ENCODE measurements at places on chromosomes 5 and 9.

DNA sequence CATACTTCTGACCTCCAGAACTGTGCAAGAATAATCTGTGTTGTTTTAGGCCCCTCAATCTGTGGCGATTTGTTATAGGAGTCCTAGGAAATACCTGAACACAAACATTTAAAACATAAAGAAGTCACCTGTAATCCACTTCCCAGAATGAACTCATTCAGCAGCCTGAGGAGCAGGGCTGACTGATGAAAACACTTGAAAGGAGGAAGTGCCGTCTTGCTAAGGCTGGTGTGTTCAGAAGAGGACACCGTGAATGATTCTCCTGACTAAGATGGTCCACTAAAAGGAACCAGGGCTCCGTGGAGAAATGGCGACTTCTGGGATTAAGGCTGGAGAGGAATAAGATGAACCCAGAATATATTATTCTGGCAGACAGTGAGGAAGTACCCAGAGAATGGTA lies 18.7 kb upstream of the MARCHF6 start:
- peaks cover 38% of the 10 kb centered on the region for H3K27me3 ChIP-seq
- no peak for DNase-seq
- H3K4me3 ChIP-seq = no peak overlapping the region
- H3K36me3 ChIP-seq = peaks cover 3% of the 10 kb centered on the region
- H3K27ac ChIP-seq = no peak overlapping the region

GRCh38 chr9:76904661-76905457 lies 1.1 kb downstream of the PRUNE2 start:
- H3K36me3 ChIP-seq = no peaks in the 10 kb centered on the region
- DNase-seq = no peak

GRCh38 chr5:138942861-138943260 lies 67.7 kb upstream of the LRRTM2 start:
- H3K27me3 ChIP-seq = no peaks in the 10 kb centered on the region
- peaks cover 4% of the 10 kb centered on the region for H3K4me1 ChIP-seq
- peaks cover 47% of the 10 kb centered on the region for H3K36me3 ChIP-seq
- no peak overlapping the region for H3K4me3 ChIP-seq
- no peak for DNase-seq

- H3K4me1 ChIP-seq = no peaks in the 10 kb centered on the region
- H3K4me3 ChIP-seq = no peak overlapping the region
- no peak for DNase-seq
- no peaks in the 10 kb centered on the region for H3K27me3 ChIP-seq
These were observed 35.3 kb upstream of the SMARCA2 start for GRCh38 chr9:1979741-1980367.

- peaks cover 4% of the 10 kb centered on the region for H3K4me1 ChIP-seq
- H3K27ac ChIP-seq = peak overlapping the region; percentile 33
- peak overlapping the region; percentile 54 for H3K4me3 ChIP-seq
- H3K27me3 ChIP-seq = peaks cover 41% of the 10 kb centered on the region
- DNase-seq = no peak
- H3K36me3 ChIP-seq = peaks cover 4% of the 10 kb centered on the region
These were observed 693 bp downstream of the DPYSL3 start for GRCh38 chr5:147509041-147509709.

DNA sequence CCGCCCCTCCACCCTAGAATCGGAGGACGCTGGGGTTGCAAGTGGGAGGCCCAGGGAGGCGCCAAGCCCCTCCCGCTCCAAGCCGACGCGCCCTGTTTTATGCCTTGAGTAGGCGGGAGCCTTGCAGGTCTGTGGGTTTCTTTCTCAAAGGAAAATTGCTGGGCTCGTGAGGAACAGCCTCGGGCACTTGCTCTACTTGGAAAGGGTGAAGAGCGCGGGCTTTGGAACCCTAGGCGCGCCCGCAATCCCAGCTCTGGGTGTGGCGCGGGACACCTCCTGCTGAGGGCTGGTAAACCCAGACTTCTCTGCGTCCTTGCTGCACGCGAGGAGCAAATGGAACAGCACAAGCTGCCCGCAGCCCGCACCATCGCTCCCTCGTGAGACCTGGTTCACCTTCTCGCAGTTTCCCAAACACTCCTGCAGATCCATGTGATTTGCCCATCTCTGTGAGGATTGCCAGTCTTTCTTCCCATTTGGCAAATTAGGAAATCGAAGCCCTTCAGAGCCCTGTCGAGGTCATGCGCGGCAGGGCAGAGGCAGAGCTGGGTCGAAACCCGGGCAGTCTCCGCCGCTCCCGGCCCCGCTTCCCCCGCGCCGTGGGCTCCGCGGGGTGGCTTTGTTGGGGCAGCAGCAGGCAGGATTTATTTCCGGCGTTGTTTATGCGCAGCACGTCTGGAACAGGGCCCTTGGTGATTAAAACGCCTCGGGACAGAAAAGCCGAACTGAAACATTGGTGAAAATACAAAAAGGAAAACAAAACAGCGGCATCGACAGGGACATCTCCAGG lies 98.4 kb upstream of the CPLX2 start:
- no peak overlapping the region for H3K27ac ChIP-seq
- no peaks in the 10 kb centered on the region for H3K4me1 ChIP-seq
- H3K27me3 ChIP-seq = peaks cover 54% of the 10 kb centered on the region
- no peak for DNase-seq
- H3K4me3 ChIP-seq = no peak overlapping the region

DNA sequence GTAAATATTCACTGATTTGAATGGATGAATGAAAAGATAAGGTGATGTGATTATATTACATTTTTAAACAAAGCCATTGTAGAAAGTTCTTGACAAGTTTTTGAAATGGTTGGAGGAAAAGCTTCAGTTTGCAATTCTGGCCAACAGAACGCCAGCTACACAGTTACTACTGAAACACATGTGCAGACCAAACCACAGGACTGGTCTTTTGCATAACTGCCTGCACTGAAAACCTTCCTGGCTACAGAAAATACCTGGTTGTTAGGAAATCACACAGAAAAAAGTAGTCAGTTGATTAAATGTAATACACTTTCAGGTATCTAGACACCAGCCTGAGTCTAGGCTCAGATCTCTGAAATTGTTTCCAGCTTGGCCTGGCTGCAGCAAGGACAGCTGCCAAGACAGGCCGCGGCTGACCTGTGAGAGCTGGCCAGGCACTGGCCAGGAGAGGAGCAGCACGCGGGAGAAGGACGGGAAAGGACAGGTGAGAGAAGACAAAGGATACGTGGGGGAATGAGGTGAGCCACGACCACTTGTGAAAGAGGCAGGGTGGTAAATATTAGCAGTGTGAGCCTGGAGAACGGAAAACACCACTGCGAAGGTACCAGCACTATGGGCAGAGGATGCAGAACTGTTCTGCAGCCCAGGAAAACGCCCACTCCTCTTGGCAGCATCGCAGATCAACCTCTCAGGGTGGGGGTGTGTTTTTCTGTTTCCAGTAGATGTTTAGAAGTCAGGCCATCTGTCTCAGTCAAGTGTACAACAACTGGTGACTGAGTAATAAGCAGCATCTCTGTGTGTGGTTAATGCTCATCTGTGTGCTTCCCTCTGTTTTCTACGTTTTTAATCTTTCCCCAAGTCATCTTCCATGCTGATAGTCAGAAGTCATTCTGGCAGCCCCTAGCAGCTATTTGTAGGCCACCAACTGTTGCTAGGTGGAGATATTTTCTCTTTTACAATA lies 137.4 kb downstream of the SCAMP1 start:
- H3K27ac ChIP-seq = no peak overlapping the region
- peaks cover 6% of the 10 kb centered on the region for H3K36me3 ChIP-seq
- H3K4me3 ChIP-seq = no peak overlapping the region
- DNase-seq = no peak
- H3K4me1 ChIP-seq = peaks cover 60% of the 10 kb centered on the region

All from stimulated activated naive B cell treated with anti-CD40 and anti-IgM and Interleukin-4, amounts not matched to agents 10 μg/mL and 1 μg/mL and 100 μg/mL, for 72 hours (primary cell).